Mononuclear cell (primary cell): ENCODE measurements at places on chromosomes 2 and 18. TPM values are rescaled to one million over a fixed set of nuclear protein-coding genes. Genes with fewer than 3 reads are reported as not detected.

Gene ABHD3
- total RNA-seq = 27.3 TPM

Gene SCN7A
- under 0.01 TPM for total RNA-seq

Gene REG3A
- total RNA-seq = not detected

Gene MAP4K4
- total RNA-seq = 58.8 TPM

Gene EFHD1
- total RNA-seq = 0.42 TPM

Gene TFCP2L1
- 0.10 TPM for total RNA-seq

Gene FTCDNL1
- total RNA-seq = 1.7 TPM

Gene UGT1A8
- total RNA-seq = not detected

Gene RAB6C
- total RNA-seq = 0.10 TPM

Gene HOXD11
- total RNA-seq = not detected

Gene B3GNT2
- 64.8 TPM for total RNA-seq

Gene C2orf81
- 0.94 TPM for total RNA-seq

Gene ARMC9
- 0.73 TPM for total RNA-seq

Gene INHBB
- total RNA-seq = 0.10 TPM

Gene KCTD18
- total RNA-seq = 23.5 TPM

Gene GNAL
- 0.84 TPM for total RNA-seq

Gene NOL4
- total RNA-seq = not detected

Gene ABCB11
- total RNA-seq = 0.42 TPM

Gene FEV
- not detected for total RNA-seq

Gene WNT10A
- 1.5 TPM for total RNA-seq

Gene FIGN
- not detected for total RNA-seq

Gene CNTNAP5
- total RNA-seq = not detected

Gene PTPN2
- total RNA-seq = 63.1 TPM

Gene FAHD2A
- total RNA-seq = 12.2 TPM

Gene ASIC4
- not detected for total RNA-seq

Gene UNC80
- not detected for total RNA-seq

Gene FAM228A
- total RNA-seq = 0.10 TPM

Gene ATP6V1B1
- not detected for total RNA-seq

Gene SLC19A3
- not detected for total RNA-seq

Gene KIAA2012
- not detected for total RNA-seq

Gene RNU2-63P
- not detected for total RNA-seq

Gene PRKAG3
- total RNA-seq = not detected

Gene CLEC4F
- 0.21 TPM for total RNA-seq

Gene CCDC178
- total RNA-seq = not detected

Gene RAX
- not detected for total RNA-seq

Gene C2orf78
- not detected for total RNA-seq

Gene IL1F10
- total RNA-seq = not detected

Gene L3MBTL4
- total RNA-seq = 3.0 TPM

Gene GPD2
- total RNA-seq = 17.5 TPM

Gene SMAD2
- total RNA-seq = 106 TPM

Gene ATOH8
- total RNA-seq = 1.3 TPM

Gene SERPINB13
- not detected for total RNA-seq

Gene NEU2
- total RNA-seq = not detected

Gene ASPRV1
- 0.84 TPM for total RNA-seq

Gene NR4A2
- total RNA-seq = 83.3 TPM

Gene CAPN14
- 0.21 TPM for total RNA-seq

Gene SLC11A1
- 126 TPM for total RNA-seq

Gene TTN
- total RNA-seq = 47.6 TPM
